Dermis blood vessel endothelial cell (primary cell): ENCODE measurements at places on chromosomes 4 and X. TPM values are rescaled to one million over a fixed set of nuclear protein-coding genes. Genes with fewer than 3 reads are reported as not detected.

Gene SYTL4
- total RNA-seq: 31.7 and 52.4 TPM in 2 replicates

Gene NSG1
- total RNA-seq: not detected in 2 replicates

Gene P2RY8
- total RNA-seq: 0.17 and 0.79 TPM in 2 replicates

Gene PAGE2
- not detected in 2 replicates for total RNA-seq
